ENCODE measurements at places on chromosomes 5 and 9.
A peak's percentile ranks its signal among the peaks of the same experiment; 100 is the strongest.

- no peak for DNase-seq
Observed at GRCh38 chr9:95903398-95903797, 27.9 kb downstream of the ERCC6L2 start.

DNA sequence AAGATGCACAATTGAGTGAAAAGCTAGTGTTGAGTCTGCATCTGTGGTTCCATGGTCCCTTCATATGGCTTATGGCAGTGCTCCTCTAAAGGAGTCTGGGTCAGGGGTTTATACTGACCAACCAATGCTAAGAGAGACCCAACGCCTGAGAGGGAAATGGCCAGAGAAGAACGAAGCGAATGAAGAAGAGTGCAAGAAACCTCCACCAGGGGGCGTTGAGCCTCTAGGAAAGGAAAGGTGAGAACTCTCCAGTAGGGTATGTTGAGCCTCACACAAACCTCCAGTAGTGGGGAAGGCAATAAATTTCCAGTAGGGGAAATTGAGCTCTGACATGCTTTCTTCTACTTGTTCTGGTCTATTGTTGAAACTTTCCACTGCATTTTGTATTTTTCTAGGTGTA, 470.6 kb downstream of the PRDM9 start:
- peak; percentile 10 for DNase-seq

DNA sequence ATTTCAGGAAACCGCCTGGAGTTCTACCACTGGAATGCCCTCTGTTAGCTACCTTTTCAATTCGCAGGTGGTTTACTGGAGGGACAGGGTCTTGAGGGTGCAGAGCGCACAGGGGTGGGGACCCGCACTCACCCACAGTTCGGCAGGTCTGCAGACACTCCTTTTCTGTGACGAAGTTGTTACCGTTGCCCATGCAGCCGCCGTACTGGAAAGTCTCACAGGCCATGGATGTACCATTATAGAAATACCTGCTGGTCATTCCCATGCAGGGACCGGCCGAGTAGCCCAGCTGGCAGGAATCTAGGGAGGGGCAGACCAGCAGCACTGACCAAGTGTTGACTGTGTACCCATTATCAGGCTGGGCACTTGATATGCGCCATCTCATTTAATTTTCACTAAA, 16.8 kb downstream of the AMBP start:
- DNase-seq, result no peak

DNA sequence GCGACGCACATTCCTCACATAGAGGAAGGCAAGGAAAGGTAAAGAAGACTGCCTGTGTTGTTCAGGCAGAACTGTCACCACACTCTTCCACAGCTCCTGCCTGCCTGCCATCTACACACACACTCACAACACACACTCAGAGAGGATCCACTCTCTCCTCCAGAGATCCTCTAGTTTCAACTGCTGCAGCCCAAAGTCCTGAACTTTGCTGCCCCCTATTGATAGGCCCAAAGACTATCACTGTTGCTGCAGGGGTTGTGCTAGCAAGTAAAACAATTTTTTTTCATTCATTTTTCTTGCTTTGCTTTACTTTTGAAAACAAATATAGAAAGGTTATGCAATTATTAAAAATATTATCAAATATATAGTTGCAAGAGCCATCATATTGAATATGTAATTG, 5.9 kb upstream of the CFAP90 start:
- peak; percentile 52 for DNase-seq
